ENCODE measurements at places on chromosomes 4 and X.

- no peak for DNase-seq
These were observed 292.8 kb upstream of the BOD1L1 start for GRCh38 chr4:13920111-13920875.

DNA sequence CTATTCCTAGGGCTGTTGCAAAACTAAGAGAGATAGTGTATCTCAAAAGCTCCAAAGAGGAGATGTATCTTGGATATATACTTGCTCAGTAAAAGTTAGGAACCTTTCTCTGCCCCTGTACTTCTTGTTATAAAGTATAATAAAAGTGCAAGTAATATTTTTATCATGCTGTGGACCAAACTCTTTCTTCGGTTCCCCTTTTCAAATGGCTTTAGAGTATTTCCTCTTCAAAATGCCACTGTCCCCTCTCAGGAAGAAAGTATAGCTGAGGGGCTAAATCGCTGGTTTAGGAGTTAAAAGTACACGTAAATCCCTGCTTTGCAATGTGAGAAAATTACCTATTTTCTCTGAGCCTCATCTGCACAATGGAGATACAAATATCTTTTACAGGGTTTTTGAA, 169.1 kb upstream of the FTHL17 start:
- no peak for DNase-seq

DNA sequence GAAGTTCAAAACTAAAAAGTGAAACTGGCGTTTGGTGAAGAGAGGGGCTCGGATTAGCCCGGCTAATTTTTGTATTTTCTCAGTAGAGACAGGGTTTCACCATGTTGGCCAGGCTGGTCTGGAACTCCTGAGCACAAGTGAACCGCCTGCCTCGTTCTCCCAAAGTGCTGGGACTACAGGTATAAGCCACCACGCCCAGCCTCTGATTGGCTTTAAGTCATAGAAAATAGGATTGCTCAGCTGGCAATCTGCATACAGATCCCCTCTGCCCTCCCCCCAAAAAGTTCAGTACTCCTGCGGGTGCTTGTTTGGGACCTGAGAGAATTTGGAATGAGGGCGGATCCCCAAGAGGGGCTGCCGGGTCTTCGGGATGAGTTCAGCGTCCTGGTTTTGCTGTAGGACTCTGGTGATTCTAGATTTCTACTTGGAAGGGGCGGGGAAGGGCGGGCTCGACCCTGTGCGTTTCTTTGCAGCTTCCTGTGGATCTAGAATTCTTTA, 537 bp upstream of the PRKX start:
- DNase-seq, result no peak

DNA sequence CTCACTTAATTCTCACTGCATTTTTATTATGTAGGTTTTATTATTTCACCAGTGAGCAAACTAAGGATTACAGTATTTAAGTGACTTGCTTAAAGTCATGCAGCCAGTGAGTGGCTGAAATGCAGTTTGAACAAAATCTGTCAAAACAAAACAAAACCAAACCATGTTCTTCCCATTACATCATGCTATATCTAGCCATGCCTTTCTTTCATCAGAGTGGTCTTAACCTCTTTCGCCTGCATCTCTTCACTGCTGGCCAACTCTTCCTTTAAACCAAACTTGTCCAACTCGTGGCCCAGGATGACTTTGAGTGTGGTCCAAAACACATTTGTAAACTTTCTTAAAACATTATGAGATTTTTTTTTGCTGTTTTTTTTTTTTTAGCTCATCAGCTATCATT, 223.2 kb downstream of the PCDH7 start:
- no peak for DNase-seq

DNA sequence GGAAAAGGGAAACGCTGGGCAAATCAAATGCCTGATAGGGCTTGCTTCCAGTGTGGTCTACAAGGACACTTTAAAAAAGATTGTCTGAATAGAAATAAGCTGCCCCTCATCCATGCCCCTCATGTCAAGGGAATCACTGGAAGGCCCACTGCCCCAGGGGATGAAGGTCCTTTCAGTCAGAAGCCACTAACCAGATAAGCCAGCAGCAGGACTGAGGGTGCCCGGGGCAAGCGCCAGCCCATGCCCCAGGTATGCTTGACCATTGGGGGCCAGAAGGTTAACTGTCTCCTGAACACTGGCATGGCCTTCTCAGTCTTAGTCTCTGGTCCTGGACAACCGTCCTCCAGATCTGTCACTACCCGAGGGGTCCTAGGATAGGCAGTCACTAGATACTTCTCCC, 17.7 kb downstream of the ACOX3 start:
- DNase-seq, result no peak

DNA sequence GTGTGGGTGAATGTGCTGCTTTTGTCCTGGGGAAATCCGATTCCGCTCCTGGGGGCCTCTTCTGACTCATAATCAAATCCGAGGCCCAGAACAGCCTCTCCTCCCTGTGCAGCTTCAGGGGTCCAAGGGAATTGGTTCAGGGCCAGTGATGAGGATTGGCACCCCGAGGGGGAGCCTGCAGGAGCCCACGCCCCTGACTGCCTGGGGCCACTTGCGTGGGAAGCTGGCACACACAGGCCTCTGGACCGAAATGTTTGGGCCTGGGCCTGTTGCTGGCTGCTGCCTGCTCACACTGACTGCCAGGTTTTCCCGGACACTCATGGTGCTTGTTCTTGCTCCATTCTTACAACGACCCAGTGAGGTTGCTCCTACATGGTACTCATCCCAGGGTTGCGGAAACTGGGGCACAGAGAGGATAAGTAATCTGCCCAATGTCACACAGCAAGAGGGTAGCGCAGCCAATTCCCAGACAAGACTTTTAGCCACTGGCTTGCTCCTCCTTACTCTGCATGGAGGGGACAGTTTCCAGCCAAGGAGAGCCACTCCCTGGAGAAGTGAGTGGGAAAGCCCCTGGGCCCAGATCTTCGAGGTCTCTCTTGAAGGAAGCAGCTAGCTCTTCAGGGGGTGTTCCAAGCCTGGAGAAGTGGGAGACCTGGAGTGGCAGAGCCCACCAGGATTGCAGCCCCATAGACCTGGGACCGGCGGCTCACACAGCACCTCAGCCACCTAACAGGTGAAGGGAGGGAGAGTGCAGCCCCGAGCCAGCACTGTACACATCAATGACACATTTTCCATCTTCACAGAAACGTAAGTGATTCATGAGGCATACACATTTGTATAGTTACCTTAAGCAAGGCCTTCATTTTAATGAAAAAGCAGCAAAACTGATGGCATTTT, 20.3 kb downstream of the CFAP99 start:
- DNase-seq, result no peak

DNA sequence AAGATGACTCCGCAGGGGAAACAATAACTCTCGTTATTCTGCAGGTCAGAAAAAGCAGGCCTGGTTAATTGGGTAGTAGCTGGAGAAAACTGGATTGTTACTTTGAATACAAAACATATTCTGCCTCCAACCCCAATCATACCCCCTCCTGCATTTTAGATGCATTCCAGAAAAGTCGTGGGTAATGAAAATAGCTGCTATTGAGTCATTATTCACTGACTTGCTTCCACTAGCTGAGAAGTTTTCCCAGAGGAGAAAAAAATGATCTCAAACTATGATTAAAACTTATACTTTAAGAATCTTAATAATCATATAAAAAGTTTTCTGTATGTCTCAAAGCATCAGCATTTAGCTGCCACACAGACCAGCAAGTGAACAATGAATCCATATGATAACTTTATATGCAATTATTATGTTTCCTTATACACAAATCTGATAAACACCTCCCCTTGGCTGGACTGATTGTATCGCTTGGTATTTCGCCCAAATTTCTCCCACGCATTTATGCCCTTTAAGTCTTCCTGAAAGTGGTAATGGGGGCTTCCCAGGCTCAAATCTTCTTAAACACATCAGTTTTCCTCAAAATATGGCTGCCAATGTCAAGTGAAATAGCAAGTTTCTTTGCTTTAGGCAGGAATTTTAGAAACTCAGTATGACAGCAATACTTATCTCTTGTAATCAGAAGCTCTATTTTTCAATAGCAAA, 181.0 kb downstream of the LDB2 start:
- DNase-seq, result no peak

DNA sequence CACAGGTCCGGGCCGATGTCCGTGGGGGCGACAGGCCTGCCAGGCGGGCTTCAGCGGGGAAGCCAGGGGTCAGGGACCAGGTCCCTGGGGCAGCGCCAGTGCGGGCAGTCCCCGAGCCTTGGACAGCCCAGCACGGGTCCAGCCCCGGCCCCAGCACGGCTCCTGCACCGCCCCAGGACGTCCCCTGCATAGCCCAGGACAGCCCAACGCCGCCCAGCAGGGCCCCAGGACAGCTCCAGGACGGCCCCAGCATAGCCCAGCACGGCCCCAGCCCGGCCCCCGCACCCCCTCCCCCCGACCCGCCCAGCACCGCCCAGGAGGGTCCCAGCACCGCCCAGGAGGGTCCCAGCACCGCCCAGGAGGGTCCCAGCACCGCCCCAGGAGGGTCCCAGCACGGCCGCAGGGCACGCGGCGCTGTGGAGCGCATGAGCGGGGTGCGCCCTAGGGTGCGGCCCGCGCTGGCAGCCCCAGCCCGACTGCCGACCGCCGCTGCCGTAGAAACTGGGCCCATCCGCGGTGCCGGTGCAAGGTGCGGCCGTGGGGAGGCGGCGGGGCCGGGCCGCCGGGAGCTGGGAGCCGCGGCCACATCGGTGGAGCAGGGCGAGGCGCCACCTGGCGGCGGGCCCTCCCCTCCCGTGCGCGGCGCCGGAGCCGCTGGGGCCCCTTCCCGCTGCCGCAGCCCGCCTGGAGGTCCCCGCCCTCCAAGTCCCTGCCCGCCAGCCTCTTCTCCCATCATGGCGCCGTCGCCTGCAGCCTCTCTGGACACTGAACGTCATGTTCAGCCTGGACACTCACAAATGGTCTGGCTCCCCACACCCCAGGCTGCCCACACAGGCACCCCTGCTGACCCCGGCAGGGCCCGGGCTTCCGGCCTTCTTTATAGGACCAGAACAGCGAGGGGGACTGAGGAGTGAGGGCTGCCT, 106.8 kb upstream of the NKX1-1 start:
- no peak for DNase-seq
